Hematopoietic multipotent progenitor cell treated with erythropoietin and hydrocortisone succinate and interleukin-3 and kit ligand, for 6 days (in vitro differentiated cells): ENCODE measurements at places on chromosomes 2 and 18.

DNA sequence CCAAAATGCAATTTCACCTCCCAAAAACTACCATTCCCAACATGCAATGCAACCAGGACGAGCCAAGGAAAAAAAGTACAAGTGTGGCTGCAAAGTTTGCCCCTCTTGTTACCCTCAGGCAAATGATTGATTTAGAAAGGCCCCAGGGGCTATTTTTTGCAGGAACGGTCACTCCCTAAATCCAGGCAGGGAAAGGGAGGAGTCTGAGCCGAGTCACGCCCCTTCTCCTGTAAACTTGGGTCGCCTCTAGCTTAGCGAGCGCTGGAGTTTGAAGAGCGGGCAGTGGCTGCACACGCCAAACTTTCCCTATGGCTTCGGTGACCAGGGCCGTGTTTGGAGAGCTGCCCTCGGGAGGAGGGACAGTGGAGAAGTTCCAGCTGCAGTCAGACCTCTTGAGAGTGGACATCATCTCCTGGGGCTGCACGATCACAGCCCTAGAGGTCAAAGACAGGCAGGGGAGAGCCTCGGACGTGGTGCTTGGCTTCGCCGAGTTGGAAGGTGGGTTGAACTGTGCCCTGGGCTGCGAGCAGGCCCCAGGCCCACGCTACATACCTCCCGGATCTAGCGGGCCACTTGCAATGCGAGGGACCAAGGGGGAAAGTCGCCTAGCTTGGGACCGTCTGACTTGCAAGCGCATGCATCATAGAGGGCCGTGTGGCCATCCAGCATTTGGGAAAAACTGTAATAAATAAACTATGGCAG is at the start of gene GALM:
GALM (plus strand) TSS at position 261 of the 702 bp plus-strand sequence; CDS start at position 309, 48 bp downstream.
- DNase-seq: peak; percentile 81

DNA sequence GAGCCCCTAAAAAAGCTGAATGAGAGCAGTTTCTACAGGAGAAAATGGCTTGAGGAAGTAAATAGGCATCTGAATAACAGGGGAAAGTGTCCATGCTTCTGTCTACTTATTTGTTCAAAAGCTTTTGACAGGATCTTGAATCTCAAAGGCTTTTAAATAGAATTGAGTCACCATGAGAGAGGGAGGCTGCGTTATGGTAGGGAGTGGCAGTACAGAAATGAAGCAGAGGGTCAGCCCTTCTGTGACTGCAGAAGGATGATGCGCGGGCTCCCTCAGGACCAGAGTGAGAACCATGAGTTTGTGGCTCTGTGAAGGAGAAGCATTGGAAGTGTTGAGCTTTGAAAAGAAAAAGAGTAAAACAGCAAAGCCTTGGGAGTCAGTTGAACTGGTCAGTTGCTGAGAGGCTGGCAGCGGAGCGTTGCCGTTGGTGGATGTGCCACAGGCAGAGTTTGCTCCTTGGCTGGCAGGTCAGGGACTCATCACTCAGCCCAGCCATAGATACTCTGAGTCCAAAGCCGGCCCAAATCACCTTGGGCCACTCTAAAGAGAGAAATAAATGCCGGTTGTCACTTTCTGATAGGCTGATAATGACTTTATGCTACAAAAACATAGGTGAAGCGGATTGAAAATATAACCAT is 17.4 kb downstream of the COPS7B start:
- no peak for DNase-seq

DNA sequence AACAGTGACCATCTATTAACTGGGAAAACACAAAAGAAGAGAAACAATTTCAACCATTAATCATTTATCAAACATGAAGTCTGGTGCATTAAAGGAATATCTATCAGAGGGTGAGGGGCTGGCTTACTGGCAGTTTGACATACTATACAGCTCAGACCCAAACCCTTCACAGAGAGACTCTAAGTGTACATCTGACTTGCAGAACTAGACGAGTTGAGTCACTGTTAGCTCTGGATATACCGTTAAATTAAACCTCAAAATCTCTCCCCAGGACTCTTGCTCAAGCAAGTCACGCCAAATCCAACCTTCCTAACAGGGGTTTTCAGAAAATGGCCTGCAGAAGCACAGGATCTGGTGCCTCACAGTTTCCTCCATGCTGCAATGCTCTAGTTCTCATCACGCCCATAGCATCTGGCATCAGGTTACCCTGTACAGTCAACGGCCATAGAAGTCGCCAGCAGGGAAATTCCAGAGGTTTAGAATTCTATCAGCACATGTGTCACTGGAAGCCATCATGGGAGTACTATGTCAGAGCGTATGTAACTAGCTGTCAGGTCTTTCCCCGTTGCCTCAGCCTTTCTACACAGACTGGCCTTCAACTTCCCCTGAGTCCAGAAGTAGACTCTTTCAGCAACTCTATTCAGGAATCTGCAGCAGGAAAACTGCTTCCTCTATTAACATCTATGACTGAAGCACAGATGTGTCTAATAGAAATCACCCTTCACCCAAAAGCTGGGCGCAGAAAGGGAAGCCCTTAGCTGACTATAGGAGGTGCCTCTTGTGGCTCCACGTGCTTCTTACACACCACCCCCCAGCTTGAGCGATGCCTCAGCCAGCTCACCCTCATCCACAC is 9.3 kb downstream of the TGOLN2 start:
- no peak for DNase-seq

DNA sequence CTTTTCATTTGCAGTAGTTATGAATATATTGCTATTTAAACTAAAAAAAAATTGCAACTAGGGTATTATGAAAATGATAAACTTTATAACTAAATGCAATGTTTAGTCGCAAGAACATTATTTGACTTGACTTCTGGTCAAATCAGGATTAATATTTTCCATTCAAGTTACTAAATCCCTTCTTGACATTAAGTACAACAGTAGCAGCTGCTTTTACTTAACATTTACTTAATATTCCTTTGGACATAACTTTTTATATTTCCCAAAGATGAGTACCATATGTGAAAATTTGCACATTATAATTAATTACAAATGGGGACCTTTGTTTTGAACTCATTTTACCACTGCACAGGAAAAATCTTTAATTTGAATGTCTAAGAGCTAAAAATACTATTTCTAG is 74.0 kb downstream of the PMS1 start:
- DNase-seq: no peak
